ENCODE measurements at places on chromosomes 5 and 9.
A peak's percentile ranks its signal among the peaks of the same experiment; 100 is the strongest.

- DNase-seq: no peak
These were observed 102.9 kb upstream of the PPP1R26 start for GRCh38 chr9:135376511-135377265.

DNA sequence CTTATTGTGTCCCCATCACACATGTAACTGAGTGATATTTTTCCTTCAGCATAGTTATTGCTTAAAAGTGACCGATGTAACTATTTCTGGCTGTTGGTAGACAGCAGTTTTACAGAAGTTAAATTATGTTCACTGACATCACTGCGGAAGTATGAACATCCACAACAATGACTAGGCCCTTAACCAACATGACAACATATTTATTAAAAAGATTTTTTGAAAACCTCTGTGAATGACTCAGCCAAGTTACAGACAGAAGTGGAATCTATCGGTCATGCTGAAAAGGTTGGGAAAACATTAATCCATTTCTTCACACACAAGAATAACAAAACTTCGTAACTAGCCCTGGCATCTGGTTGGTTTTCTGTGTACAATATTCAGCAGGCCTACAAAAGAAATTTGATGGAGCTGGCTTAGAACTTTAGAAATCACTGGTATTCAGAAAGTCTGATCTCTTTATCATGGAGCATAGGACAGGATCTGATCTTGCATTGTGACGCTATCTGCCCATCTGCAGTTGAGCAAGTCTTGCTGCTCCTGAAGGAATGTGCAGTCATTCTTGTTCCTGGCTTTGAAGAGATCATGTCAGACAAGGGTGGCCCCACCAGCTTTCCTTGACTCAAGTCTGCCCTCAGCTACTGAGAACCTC is 6.5 kb downstream of the GLIS3 start:
- no peak for DNase-seq

DNA sequence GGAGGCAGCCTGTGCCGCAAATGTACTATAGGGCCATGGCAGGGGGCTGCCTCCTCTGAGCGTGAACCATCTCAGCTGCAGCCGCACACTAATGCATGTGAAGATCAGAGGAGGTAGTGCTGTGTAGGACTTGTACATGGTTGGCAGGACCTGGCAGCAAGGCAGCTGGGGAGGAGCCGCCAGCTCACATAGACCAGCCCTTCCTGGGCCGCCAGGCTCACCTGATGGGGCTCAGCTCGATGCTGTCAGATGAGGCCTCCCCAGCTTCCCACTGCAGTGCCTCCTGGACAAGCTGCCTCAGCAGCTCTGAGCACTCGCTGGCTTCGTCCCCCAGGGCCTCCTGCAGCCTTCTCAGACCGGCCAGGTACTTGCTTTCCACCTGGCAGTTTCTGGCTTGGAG is 18.0 kb upstream of the CORO2A start:
- DNase-seq: no peak

GRCh38 chr5:110625376-110625999 is 101.0 kb downstream of the TMEM232 start:
- DNase-seq: no peak

DNA sequence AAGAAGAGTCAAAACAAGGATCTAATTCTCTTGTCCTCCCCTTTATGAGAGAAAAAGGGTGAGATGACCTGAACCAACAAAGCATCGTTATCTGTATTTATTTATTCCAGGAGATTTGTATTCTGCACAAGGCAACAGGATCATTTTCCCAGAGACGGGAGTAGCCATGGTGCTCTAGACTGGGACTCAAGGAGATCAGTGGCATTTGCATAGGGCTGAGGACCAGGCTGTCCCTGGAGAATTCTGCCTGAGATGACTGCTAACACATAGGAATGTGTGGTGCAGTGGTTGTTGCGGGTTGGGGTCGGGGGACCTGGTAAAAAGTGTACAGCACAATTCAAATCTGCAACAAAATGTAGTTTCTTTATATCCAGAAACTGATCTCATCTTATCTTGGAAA is 22.3 kb upstream of the ZNF474 start:
- DNase-seq: no peak

GRCh38 chr5:133347039-133347438 is 265.3 kb downstream of the FSTL4 start:
- peak; percentile 18 for DNase-seq

GRCh38 chr9:121278477-121279261 is 10.7 kb downstream of the GSN start:
- DNase-seq: no peak

- no peak for DNase-seq
These were observed 1.0 kb downstream of the FOCAD start for GRCh38 chr9:20684875-20685696.

GRCh38 chr5:16484081-16484480 is 18.5 kb upstream of the ZNF622 start:
- no peak for DNase-seq

GRCh38 chr5:81393783-81394718 is at the start of gene ACOT12:
TSS of gene ACOT12 (minus strand) at chr5:81394134. CDS start at chr5:81394114, 20 bp downstream.
- DNase-seq: no peak

- DNase-seq: no peak
These were observed 163.6 kb upstream of the GRIN3A start for GRCh38 chr9:101902051-101902450.

DNA sequence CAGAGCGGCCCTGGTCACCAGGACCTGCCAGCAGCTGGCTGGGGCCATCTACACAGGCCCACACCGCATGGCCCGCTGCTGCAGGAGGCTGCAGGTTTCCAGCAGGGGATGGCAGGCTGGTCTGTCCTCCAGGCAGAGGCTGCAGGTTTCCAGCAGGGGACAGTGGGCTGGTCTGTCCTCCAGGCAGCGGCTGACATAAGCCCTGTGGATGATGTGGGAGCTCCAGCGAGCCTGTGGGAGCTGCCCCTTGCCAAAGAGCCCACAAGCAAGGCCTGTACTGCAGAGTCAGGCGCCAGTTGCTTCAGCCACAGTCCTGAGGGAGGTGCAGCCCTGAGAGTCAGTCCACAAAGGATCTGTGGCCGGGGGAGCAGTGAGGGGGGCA is 18.5 kb downstream of the TPPP start:
- no peak for DNase-seq

DNA sequence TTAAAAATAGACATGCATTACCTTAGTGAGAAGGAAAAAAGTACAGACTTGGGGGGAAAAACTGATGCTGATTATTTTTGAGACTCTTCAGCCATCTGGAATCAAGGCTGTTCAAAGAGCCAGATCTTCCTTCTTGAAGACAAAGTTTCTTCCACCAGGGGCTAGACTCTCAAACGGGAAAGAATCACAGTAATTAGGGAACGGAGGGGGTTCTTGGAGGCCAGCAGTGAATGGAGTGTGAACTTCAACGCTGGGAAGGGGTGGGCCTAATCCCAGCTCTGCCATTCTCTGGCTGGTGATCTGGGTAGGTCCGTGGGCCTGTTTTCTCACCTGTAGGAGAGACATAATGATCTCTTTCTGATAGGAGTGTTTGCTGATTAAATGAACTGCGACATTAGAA is 21.1 kb upstream of the LHX2 start:
- no peak for DNase-seq

DNA sequence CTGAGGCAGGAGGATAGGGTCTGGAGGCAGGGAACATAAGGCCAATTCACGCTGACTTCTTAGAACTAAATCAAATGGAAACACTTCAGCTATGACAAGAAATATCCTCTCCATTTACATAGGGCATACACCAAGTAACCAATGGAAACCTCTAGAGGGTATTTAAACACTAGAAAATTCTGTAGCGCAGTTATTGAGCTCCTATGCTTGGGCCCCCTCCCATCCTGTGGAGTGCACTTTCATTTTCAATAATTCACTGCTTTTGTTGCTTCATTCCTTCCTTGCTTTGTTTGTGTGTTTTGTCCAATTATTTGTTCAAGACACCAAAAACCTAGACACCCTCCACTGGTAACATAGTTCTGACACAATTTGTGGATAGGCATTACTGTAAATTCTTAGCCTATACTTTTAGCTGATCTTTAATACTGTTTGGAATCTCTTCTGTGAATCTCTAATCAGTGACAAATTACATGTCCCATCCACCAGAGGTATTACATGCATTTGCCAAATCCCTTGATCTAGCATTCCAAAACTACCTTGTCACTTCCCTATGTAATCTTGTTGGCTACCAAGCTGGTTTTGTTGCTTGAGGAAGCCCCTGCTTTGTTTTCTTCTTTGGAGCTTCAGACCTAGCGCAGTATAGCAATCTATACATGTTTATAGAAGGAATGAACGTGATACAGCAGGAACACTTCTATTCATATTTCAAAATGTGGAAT is 61.6 kb downstream of the ST8SIA4 start:
- no peak for DNase-seq

DNA sequence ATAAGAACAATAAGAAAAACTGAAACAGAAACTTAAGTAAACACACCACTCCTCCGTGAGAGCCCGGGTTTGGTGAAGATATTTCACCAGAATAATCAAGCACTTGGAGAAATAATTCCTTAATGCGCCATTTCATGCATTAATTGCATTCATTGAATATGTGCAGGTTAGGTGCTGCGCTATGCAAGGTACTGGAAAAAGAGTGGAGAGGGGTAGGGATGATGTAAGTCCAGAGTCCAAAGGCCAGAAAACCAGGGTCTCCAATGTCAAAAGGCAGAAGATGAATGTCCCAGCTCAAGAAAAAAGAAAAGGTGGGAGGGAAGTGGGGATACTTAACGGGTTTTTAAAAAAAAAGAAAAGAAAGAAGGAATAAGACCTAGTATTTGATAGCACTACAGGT is 669 bp upstream of the ZFP37 start:
- peak; percentile 55 for DNase-seq

DNA sequence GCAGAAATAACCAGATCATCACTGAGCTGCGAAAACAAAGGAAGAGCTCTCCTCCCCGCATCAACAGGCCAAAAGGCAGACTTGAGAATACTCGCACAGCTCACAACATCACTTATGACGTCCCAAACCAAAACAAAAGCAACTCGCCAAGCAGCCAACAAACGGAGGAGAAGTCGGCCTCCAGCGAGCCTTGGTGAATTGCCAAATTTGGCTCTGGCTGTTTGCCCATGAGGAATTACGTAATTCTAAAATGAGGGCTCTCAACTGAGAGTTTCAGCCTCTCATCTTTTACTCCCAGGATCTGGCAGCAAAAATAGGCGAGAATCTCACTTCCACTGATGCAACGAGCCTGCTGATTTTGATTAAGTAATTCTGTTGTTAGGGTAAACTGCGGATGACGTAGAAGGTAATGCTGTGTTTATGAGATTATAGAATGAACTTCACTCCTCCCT is 51.7 kb upstream of the SEMA6A start:
- DNase-seq: no peak

DNA sequence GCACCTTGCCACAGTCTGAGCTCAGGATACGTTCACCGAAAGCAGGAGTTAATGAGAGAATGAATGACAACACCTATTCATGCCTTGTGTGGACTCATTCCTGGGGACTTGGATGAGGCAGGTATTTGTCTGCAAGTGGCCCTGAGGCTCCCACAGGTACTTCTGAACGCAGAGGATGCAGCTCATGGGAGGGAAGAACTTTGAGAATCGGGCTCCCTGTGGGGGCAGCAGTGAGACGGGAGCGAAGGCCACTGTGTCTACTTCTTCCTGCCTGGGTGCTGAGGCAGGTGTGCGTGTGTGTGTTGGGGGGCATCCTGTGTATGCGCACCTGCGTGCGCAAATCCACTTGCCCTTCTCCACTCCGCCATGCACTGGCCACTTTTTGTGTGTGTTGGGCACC is 42.2 kb downstream of the PTPN3 start:
- DNase-seq: no peak

GRCh38 chr5:136560126-136560525 is 194.8 kb upstream of the TRPC7 start:
- no peak for DNase-seq

GRCh38 chr5:113683211-113683610 is 169.7 kb downstream of the YTHDC2 start:
- no peak for DNase-seq

DNA sequence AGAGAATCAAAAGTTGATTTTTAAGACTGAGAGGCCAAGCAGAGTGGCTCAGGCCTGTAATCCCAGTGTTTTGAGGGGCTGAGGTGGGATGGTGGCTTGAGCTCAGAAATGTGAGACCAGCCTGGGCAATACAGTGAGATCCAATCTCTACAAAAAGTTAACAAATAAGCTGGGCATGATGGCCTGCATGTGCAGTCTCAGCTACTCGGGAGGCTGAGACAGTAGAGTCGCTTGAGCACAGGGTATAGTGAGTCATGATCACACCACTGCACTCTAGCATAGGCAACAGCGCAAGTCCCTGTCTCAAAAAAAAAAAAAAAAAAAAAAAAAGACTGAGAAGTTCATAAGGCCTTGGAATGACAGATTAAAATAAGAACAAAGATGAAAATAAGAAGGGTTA is 177.2 kb downstream of the TMEM232 start:
- DNase-seq: no peak

- no peak for DNase-seq
These were observed 80.4 kb downstream of the ALDH7A1 start for GRCh38 chr5:126514558-126515141.

- no peak for DNase-seq
These were observed 133.9 kb downstream of the MUSK start for GRCh38 chr9:110802416-110803035.

DNA sequence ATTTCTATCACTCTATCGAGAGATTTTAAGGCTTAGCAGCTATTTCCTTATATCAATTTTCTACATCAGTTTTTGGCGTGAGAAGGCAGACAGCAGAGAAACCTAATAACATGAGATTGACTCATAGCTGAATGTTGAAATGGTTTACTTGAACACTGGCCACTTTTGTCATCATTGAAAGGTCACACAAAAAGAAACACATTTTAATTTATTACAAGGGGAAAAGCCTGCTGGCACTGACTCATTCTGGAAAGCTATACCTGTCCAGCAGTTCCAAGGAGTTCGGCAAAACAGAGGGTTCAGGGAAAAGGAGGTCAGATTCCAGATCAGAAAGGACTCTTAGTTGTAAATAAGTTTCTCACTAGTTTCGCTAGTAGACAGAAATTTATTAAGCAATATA is 566.4 kb downstream of the DNAH5 start:
- no peak for DNase-seq

- no peak for DNase-seq
These were observed 23.7 kb downstream of the NADK2 start for GRCh38 chr5:36217988-36218387.

GRCh38 chr5:153792305-153792704 is 246.4 kb downstream of the FAM114A2 start:
- DNase-seq: no peak

- DNase-seq: no peak
These were observed 227.6 kb upstream of the IRX4 start for GRCh38 chr5:2110137-2110933.

Data from HuH-7.5 (cell line).